ENCODE measurements at places on chromosomes 7 and 10.

DNA sequence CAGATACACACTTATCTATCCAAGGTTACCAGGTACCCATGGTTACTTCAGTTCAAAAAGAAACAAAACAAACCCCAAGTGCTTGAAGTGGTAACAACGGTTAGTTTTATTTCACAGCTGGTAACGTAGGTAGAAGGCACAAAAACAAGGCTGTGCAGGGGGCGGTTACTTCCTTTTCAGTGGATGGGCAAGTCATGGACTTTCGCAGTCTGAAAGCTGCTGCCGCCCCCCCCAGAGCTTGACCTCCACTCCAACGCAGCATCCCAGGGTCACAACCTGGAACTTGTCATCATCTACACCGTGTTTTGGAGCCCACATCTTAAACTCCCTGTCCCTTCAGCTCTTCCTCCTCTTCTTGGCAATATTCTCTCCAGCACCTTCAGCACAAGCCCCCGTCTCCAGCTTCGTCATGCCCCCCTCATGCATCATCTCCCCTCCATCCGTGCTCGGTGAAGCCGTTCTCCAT, 181.2 kb upstream of the ITGB1 start:
- DNase-seq: no peak

GRCh38 chr10:20765066-20765465, 132.0 kb downstream of the NEBL start:
- DNase-seq: peak; percentile 9

DNA sequence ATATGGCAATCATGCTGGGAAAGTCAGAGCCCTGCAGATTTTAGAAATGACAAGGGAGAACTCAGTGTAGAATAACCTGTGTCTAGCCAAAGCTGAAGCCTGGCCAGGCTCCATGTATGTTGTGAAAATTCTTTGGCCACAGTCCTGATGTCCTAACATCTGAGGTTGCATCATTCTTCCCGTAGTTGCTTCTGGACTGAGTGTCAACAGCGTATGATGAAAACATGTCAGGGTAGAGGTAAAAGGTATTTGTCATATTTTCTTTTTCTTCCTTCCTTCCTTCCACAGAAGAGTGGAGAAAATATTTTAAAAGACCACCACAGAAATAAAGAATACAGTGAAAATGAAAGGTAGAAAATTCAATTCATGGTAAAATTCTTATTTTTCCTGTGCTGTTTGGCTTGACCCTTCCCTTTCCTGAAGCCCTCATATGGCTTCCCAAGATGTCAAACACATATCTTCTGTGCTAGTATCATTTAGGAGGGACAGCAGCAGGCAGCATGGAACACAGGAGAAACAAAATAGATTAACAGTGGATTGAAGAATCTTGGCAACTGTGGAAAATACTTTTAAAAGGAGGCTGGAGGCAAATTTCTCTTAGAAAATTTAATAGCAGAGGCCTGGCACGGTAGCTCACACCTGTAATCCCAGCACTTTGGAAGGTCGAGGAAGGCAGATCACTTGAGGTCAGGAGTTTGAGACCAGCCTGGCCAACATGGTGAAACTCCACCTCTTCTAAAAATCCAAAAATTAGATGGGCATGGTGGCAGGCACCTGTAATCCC, 18.9 kb upstream of the NRBF2 start:
- peak; percentile 98 for DNase-seq

DNA sequence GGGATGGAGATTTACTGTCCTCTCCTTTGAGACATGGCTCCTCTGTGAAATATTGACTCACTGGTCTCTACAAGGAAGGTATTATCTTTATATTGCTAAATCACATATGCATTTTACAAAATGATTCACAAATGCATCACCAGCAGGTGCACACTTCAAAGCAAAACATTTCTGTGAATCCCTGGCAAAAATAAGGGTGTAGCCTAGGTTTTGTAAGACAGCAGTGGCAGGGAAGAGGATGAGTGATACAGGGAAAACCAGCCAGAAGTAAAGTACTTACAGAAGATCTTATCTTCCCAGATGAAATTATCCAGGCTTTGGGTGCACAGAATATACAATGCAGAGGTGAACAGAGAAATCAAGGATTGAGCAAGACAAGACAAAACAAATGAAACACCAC, 1094.6 kb downstream of the GATA3 start:
- no peak for DNase-seq

- DNase-seq: peak; percentile 40
Observed at GRCh38 chr10:124289851-124290795, 128.6 kb downstream of the OAT start.

- no peak for DNase-seq
Observed at GRCh38 chr10:48800007-48800675, 115.5 kb downstream of the WDFY4 start.

DNA sequence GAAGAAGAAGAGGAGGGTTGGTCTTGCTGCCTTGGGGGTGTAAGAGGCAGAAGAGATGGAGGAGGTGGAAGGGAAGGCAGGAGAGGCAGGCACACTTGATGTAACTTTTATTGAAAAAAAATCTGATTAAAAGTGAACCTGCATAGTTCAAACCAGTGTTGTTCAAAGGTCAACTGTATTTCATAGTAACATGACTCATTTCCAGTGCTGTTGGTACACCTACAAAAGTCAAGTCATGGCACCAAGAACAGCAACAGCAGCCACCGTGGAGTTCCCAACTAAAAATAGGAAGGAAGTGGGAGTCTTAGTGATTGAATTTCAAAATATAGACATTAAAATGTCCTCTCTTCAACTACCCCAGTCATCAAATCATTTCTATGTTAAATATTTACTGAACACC, 88.5 kb downstream of the CTNNA3 start:
- DNase-seq: peak; percentile 19

DNA sequence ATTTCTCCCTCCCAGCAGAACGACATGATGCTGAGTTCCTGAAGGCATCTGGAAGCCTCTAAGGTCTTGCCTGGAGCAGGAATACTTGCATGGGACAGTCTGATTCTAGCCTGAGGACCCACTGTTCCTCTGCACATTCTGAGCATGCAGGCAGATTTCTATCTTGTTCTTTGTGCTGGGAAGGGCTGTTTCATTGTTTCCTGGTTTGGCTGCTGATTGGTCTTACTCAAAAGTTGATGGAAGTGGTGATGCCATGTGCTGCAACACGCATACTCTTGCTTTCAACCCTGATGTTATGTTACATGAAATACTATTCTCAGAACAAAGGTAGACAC, 307.0 kb downstream of the GATA3 start:
- peak; percentile 1 for DNase-seq

GRCh38 chr7:19772306-19772705, 1.1 kb downstream of the TMEM196 start:
- DNase-seq: no peak

DNA sequence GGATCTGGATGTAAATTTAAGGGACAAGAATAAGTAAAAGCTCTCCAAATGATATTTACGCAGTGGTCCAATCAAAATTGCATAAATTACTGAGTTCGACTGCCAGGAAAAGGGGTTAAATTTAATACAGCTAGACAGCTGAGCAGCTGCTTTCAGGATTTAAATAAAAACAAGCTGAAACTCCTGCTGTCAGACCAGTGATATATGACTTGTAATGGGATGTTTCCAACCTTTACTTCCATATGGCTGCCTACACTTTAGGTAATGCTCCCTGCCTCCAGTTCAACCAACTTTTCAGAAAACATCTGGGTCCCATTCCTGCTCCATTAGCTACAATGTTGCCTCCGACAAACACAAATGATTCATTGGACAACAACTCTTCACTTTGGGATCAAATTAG, 326.3 kb upstream of the DGKB start:
- no peak for DNase-seq

- no peak for DNase-seq
Observed at GRCh38 chr7:78368771-78369170, 570.2 kb downstream of the PHTF2 start.

DNA sequence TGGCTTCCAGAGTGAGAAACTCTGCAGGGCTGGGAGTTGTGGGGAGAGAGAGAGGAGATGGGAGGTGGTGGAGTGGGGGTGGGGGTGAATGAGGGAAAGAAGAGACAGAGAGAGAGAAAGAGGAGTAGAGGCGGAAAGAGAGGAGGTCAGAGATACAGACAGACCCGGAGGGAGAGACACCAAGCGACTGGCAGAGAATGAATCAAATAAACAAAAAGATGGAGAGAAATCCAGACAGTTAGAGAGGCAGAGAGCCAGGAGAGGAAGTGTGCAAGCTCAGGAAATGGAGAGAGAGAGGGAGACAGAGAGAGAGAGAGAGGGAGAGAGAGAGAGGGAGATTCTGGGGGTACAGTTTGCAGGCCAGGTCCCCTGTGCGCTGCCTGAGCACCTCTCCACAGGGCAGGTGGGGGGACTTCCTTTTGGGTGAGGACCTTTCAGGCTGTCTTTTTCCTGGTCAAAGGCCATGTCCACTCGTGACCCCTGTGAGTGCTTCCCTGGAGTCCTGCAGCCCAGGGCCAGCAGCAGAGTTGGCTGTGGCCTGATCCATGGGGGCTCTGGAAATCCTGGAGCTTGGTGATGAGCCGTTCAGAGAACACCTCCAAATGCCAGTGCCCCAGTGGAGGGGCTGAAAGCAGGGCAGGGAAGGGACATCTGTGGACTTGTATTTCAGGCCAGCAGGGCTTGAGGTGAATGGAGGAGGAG, 25.0 kb upstream of the PCBD1 start:
- DNase-seq: no peak

DNA sequence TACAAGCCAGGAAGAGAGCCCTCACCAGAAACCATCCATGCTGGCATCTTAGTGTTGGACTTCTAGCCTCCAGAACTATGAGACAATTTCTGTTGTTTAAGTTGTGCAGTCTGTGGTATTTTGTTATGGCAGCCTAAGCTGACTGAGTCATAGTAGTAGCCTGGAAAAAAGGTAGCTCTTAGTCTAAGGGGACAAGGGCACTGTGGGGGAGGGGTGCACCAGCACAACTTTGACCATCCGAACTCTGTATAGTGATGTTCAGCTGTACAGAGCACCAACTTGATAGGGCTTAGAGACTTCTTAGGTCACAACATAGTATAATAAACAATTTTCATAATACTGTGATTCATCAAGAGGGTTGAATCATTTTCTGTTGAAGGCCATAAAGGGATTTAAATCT, 14.3 kb downstream of the EIF4EBP2 start:
- peak; percentile 16 for DNase-seq

- peak; percentile 42 for DNase-seq
Observed at GRCh38 chr7:18086165-18087025, 58.7 kb upstream of the PRPS1L1 start.

DNA sequence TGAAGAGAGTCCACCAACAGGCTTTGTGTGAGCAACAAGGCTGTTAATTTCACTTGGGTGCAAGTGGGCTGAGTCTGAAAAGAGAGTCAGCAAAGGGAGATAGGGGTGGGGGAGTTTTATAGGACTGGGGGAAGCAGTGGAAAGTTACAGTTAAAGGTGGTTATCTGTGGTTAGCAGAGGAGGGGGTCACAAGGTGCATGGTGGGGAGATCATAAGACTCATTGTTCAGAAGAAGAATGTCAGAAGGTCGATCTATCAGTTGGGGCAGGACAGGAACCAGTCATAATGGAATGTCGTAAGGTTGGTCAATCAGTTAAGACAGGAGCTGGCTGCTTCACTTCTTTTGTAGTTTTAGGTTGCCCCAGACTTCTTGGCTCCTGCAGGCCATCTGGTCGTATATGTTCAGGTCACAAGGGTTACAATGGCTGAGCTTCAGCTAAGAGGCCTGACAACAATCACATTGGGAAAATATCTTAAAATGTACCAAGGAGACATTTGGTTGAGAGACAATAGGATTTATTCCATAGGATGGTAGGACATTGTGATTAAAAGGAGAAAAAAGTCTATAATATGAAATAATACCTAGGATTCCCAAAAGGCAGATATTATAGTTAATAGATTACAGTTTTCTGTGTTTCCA, 356.4 kb downstream of the ANKRD7 start:
- DNase-seq: no peak

DNA sequence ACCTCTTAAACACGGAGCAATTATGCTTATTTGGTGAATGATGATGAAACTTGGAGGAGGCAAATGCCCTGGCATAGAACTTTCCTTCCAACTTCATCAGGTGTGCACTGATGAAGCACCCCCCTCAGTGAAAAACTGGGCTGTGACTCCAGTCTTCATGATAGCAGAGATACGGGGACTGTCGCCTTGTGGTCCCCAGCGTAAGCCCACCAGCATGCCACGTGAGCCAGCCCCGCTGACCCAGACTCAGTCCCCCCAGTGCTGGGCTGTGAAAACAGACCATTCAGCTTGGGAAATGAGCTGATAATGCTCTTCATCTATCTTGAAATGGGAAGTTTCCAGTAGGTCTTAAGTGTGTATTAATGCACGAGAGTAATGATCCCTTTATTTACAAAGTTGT, 177.0 kb downstream of the SNX10 start:
- DNase-seq: no peak

- DNase-seq: no peak
Observed at GRCh38 chr10:100780324-100780723, 34.9 kb downstream of the PAX2 start.

DNA sequence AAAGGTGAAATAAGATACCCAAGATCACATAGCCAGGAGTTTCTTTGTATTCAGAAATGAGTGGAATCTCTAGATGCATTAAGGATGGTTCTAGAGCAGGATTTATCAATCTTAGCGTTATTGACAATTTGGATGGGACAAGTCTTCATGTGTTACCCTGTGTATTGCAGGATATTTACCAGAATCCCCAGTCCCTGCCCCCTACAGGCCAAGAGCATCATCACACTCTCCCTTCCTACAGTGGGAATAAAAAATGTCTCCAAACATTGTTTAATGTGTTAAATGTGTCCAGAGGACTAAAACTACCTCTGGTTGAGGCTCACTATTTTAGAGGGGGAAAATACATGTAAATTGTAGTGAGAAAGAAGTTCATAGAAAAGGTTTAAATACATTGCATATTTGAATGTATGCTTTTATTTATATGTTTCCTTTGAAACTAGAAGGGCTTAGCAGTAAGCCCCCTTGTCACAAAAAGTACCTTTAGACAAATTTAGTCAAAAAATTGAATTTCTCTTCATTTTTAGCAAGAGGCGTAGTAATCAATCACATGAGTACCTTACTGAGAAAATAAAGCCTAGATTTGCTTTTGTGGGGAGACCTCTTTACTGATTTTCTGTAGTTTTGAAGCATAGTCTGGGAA, 141.2 kb downstream of the MLLT10 start:
- peak; percentile 61 for DNase-seq

DNA sequence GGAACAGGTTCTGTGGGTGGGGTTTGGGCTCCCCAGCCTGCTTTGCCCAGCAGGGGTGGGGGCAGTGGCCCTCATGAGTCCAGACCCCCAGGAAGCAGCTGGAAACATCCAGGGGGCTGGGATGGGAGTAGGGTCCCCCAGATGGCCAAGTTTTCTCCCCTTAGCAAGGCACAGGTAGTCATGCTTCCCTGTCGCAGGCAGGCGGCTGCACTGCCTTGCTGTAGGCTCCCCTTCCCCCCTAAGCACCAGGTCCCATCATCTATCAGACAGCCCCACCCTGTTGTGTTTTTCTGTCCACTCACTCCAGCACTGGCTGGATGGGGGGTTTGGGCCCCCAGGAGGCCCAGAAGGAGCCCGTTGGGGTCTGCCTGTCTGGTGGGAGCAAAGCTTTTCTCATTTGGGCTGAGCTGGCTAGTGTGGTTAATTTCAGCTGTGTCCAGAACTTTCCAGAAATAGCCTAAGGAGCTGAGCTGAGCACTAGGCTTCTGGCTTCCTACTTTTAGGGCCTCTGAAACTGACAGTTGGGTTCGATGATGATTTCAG, 7.9 kb downstream of the BRI3 start:
- DNase-seq: no peak

- DNase-seq: no peak
Observed at GRCh38 chr10:69458430-69459100, 7.3 kb downstream of the TSPAN15 start.

Measured in cardiac fibroblast (primary cell).